Activated naive CD4-positive, alpha-beta T cell treated with anti-CD3 and anti-CD28 coated beads, Interleukin-2, amount 50 U/mL, for 72 hours (primary cell): ENCODE measurements at places on chromosomes 11 and 22. TPM values are rescaled to one million over a fixed set of nuclear protein-coding genes. Genes with fewer than 3 reads are reported as not detected.

PVALB gene
- not detected for total RNA-seq

KCNE3 gene
- not detected for total RNA-seq

SEC14L6 gene
- not detected for total RNA-seq

PEX26 gene
- total RNA-seq = 63.7 TPM

ADM2 gene
- total RNA-seq = 7.0 TPM

OR5D14 gene
- not detected for total RNA-seq

ROBO4 gene
- total RNA-seq = not detected

ZNF408 gene
- total RNA-seq = 13.6 TPM

KCNJ5 gene
- total RNA-seq = not detected

KCTD14 gene
- 0.23 TPM for total RNA-seq

PRR5L gene
- 2.3 TPM for total RNA-seq

OR8D4 gene
- not detected for total RNA-seq

ATXN10 gene
- total RNA-seq = 90.7 TPM

EHF gene
- total RNA-seq = not detected

CHCHD10 gene
- 105 TPM for total RNA-seq

OPCML gene
- not detected for total RNA-seq

SPDYC gene
- not detected for total RNA-seq

SLC22A6 gene
- total RNA-seq = not detected

GSTT2B gene
- not detected for total RNA-seq

CREB3L1 gene
- 0.14 TPM for total RNA-seq

CATSPER1 gene
- total RNA-seq = 0.80 TPM

DNAJB7 gene
- total RNA-seq = not detected

CARNS1 gene
- total RNA-seq = 1.4 TPM

KDM4D gene
- 1.3 TPM for total RNA-seq

OR5B3 gene
- total RNA-seq = not detected
